CD4-positive, alpha-beta T cell treated with Interleukin-2 at 100 ng/mL for 4 hours (primary cell): ENCODE measurements at places on chromosomes 3 and 15.

- DNase-seq, result no peak
Observed at GRCh38 chr3:171967137-171967783, 72.1 kb upstream of the FNDC3B start.

GRCh38 chr3:16402451-16402850 is 111.0 kb downstream of the RFTN1 start:
- no peak for DNase-seq

GRCh38 chr15:98433346-98433745 is 215.0 kb upstream of the IGF1R start:
- DNase-seq, result no peak

- no peak for DNase-seq
Observed at GRCh38 chr15:59999612-60000112, 4.4 kb upstream of the FOXB1 start.

GRCh38 chr15:66654739-66655375 is 47.2 kb upstream of the SMAD6 start:
- no peak for DNase-seq
